Osteoblast (primary cell): ENCODE measurements at places on chromosomes 16 and 17.
A peak's percentile ranks its signal among the peaks of the same experiment; 100 is the strongest.

DNA sequence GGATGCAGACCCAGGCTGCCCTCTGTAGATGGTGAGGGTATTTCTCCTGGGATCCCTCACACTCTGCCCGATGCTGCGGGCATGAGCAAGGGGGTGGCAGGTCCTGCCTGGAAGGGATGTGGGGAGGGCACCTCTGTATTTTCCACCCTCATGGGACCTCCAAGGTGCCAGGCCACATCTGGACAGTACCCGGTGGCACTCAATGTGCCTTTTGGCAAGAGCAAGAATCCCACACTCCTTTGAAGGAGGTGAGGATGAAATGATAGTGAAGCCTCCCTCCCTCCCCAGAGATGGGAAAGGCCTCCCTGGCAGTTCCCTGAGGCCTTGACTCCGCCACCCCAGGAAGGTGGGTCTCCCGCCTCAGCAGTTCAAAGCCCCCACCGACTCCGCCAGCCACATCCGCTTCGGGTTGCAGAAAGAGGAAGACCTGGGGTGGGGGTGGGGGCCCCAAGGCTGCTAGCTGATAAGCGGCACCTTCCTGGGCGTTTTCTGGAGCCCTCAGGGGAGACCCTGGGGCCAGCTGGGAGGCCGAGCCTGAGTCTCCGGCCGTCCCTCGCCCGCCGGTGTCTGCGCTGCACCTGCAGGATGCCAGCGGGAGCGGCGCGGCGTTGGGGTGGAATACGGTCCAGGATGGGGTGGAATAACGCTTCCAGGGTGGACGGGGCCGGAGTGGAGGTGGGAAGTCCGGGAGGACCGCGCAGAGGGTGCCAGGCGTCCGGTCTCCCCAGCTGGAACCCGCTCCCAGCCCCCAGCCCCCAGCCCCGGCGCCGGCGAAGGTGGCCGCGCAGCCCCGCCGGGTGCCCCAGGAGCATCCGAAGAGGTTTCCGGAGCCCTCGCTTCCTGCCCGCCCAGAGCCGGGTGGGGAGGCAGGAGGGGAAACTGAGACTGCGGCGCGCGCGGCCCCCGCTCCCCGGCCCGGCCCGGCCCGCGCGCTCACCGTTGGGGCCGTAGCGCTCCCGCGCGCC, 718 bp downstream of the ATP2A3 start:
- H3K4me1 ChIP-seq = peaks cover 4% of the 10 kb centered on the region
- no peaks in the 10 kb centered on the region for H3K36me3 ChIP-seq
- H3K4me3 ChIP-seq = no peak overlapping the region
- H3K27me3 ChIP-seq = peaks cover 41% of the 10 kb centered on the region
- H3K27ac ChIP-seq = no peak overlapping the region

- no peak for DNase-seq
- H3K27me3 ChIP-seq = no peaks in the 10 kb centered on the region
- no peak overlapping the region for H3K27ac ChIP-seq
- no peaks in the 10 kb centered on the region for H3K36me3 ChIP-seq
- H3K4me1 ChIP-seq = peaks cover under 1% of the 10 kb centered on the region
Measured at GRCh38 chr16:1487395-1488053, 1.2 kb downstream of the PTX4 start.

GRCh38 chr16:14098081-14098480, 27.0 kb downstream of the MRTFB start:
- DNase-seq = no peak
- no peaks in the 10 kb centered on the region for H3K36me3 ChIP-seq
- no peaks in the 10 kb centered on the region for H3K27me3 ChIP-seq
- no peaks in the 10 kb centered on the region for H3K4me1 ChIP-seq

DNA sequence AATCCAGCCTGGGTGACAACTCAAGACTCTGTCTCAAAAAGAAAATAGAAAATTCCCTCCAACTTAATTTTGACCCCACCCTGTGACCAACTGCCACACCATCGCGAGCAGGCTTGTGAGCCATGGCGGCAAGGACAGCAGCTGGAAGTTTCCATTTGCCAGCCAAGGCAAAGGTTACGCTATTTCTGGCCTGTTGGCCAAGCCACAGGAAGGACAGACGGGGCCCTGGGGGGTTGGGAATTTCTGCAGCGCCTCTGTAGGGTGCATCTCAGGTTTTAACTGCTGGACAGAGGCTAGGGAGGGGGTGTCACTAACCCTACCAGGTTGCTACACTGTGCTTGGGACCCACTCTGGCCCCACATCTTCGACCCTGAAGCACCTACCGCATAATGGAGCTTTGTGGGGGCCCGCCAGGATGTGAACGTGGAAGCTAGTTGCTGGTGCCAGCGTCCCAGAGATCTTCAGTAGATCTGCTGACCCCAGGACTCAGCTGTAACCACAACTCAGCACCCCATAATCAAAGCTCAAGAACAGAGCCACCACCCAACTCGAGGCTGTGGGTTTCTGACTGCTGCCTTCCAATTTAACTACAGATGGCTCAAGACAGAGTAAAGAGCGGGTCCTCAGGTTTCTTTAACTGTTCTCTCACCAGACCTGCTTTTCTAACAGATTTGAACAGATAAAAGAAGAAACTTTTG, 10.9 kb downstream of the KIFC3 start:
- no peak overlapping the region for H3K4me3 ChIP-seq
- H3K27me3 ChIP-seq = no peaks in the 10 kb centered on the region
- H3K36me3 ChIP-seq = peaks cover 40% of the 10 kb centered on the region

GRCh38 chr17:55495239-55495638, 16.0 kb downstream of the SMIM36 start:
- no peak overlapping the region for H3K27ac ChIP-seq
- no peaks in the 10 kb centered on the region for H3K36me3 ChIP-seq
- DNase-seq = no peak
- peaks cover 3% of the 10 kb centered on the region for H3K27me3 ChIP-seq

DNA sequence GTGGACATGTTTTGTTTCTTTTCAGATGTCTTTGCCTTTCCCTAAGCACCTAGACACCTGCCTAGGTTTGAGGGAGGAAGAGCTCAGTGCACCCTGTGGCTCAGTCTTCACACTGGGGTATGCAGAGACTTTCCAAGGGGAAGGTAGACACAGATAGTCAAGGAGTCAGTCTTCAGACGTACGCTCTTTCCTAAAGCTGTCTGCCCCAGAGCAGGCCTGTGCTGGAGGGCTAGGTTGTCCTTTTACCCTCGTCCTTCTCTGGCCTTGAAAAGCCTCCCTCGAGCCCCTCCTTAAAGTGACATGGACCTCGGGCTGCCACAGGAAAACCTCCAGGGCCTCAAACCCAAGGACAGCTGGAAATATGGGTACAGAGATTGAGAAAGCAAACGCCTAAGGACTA, 103.7 kb downstream of the AATF start:
- DNase-seq = no peak
- no peaks in the 10 kb centered on the region for H3K4me1 ChIP-seq

GRCh38 chr16:25172831-25173230, 43.9 kb upstream of the AQP8 start:
- no peaks in the 10 kb centered on the region for H3K27me3 ChIP-seq
- DNase-seq = peak; percentile 4
- peaks cover 4% of the 10 kb centered on the region for H3K4me1 ChIP-seq
- no peak overlapping the region for H3K4me3 ChIP-seq
- H3K36me3 ChIP-seq = peaks cover 48% of the 10 kb centered on the region
- H3K27ac ChIP-seq = no peak overlapping the region
